NK-92 treated with Interleukin-12 subunit alpha and Interleukin-12 subunit beta, amount 100 ng/mL, for 24 hours (cell line): ENCODE measurements at places on chromosomes 12 and 14.

GRCh38 chr12:51687614-51688013 is 96.6 kb downstream of the SCN8A start:
- no peak for DNase-seq

DNA sequence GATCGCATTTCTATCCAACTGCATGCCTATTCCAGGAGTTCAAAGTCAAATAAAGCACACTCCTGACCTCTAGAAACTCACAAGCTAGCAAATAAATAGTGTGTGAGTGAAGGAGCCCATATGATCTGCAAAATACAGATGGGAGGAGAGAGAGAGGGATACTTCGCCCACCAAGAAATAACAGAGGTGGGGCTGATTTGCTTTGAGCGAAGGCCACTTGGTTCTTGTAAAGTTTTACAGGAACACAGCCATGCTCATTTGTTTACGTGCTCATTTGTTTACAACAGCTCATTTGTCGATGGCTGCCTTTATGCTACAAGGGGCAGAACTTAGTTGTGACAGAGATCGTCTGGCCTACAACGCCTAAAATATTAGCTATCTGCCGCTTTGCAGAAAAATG is 63.4 kb upstream of the GPATCH2L start:
- no peak for DNase-seq

DNA sequence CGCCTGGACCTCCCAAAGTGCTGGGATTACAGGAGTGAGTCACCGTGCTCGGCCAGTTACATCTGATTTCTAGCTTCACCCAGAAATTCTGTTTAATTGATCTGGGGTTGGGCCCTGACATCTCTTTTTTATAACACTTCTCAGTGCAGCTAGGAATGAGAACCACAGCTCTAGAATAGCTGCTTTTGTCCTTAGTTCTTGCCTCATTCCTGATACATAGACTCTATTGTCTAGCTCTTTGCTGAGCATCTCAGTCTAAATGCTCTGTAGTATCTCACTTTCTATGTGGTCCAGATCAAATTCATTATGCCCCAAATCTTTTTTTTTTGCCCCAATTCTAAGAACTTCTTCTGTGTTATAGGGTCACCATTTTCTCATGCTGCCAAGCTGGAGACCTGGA is 29.9 kb upstream of the FUT8 start:
- DNase-seq = no peak

- DNase-seq = no peak
These were observed 8.6 kb downstream of the FNTB start for GRCh38 chr14:64995291-64995690.

DNA sequence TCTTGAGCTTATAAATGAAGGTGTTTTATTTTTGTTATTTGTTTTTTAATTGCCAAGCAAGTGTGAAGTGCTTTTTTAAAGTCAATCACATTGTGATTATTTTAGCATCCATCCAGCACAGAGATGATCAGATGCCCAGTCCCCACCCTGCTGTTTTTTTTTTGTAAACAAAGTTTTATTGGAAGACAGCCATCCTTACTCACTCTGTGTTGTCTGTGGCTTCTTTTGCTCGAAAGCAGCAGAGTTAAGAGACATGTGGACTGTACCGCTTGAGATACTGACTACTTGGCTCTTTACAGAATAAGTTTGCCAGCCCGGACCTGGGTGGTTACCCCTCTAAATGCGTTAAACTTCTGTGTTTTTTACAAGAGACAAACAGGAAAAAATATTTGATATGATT is 30.9 kb upstream of the AMN start:
- DNase-seq = no peak

DNA sequence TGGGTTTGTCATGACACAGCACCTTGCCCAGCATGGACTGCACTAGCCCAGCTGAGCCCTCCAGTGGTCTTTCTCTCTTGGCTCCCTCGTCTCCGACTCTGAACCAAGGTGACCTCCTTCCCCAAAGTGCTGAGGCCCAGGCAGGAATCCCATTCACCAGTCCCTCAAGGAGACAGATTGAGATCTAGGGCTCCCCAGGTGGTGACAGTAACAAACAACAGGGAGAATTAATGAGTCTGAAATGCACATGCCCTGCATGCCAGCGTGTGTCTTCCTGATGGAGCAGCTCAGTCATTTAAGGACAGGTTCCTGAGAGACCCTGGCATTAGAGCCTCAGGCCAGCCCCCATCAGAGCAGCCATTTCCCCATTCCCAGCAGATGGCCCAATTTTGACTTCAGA is 51.4 kb upstream of the OAS1 start:
- no peak for DNase-seq

GRCh38 chr14:88271205-88271604 is 51.9 kb downstream of the KCNK10 start:
- DNase-seq = no peak

DNA sequence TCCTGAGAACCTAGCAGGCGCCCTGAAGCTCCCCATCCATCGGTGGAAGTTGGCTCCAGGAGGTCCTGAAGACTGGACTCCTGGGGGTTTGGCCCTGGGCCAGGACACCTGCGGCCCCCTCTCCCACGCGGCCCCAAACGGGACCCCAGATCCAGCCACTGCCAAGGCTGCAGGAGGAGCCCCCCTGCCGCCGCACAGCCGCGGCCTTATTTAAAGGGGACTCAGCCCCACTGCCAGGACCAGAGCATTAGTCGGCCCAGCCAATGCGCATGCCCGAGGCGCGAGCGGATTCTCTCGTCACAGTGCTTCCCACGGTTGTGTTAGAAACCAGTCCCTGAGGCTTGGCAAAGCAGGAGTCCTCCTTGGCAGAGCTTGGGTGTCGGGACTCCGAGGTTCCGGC is 775.2 kb upstream of the ALG10B start:
- DNase-seq = no peak

- DNase-seq = peak; percentile 19
These were observed 29.0 kb downstream of the SERPINA11 start for GRCh38 chr14:94423453-94424056.

DNA sequence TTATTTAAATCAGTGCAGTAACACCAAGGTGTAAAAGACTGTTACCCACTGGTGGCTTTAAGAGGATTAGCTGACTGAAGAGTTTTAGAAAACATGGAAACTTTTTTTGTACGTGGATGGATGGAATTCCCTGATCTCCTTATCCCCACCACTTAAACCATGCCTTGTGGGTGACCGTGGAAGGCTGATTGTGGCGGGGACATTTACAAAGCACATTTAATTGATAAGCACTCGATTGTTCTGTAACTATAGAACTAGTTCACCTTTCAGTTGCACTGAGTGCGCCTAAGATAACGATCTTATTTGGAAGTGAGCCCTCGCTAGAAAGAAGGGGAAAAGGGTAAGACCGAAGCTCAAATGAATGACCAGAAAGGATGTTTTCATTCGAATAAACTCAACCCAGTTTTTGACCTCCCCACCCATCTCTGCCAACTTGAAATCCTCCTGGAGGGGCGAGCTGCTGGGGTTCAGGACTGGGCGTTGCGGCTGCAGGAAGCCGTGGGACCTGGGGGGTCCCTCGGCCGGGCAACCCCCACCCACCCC is 688 bp upstream of the RASSF3 start:
- no peak for DNase-seq
